Activated T-helper 1 cell treated with anti-CD3 and anti-CD28 coated beads, Interleukin-2, amount 50 U/mL, for 16 hours (primary cell): ENCODE measurements at places on chromosomes 7 and 10.

DNA sequence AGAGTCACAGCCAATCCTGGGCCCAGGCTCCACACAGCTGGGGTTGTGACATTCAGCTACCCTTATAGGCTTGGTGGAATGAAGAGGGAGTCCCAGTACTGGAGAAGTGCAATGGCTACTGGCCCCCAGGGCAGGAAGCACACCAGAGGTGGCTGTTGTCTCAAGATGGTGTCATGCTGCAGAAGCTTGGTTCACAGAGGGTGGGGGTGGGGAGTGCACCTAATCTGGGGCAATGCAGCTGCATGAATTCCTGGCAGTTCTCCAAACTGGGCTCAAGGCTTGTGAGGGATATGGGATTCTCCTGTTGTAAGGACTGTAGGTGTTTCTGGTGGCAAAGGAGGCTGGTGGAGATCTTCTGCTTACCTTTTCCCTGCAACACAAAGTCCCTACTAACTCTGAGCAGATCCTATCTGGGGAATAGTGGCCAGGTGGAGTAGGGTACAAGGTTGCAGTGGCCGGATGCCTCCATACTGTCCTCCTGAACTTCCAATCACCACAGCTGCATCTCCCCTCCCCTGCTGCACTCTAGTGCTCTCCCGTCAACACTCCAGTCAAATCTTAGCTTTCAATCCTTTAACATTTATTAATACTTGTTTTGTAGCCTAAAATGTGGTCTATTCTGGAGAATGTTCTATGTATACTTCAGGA lies 27.4 kb upstream of the PLA2G12B start:
- no peak for DNase-seq

DNA sequence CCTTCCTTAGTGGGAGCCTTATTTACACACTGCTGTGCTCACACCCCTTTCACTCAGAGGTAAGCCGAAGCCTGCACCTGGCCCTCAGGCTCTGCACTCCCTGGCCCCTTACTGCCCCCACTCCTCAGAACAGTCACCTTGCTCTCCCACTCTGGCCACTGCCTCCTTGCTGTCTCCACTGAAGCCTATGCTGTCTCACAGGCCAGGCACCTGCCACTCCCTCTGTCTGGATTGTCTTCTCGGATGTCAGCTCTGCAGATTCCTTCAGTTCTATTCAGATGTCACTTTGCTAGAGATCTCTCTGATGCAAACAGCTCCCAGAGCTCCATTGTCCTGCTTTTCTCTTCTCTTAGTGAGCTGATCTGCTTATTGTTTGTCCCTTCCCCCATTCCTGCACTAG lies 390.7 kb downstream of the DPP6 start:
- no peak for DNase-seq

DNA sequence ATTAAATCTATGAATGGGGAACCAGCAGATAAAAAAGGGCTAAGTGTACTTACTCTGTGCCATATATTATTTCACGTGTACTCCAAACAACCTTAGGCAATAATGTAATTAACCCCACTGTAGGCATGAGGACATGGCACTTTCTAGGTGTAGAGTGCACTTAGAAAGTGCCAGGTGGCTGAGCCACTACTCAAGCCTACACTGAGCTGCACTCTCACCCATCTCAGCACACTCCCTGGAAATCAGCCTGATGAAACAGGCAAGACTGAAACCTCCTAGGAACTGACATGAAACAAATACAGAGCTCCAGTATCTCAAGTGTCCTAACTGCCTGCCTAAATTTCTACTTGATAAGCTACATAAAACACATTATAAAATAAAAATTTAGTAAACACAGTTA lies 147.4 kb downstream of the KMT2E start:
- no peak for DNase-seq

DNA sequence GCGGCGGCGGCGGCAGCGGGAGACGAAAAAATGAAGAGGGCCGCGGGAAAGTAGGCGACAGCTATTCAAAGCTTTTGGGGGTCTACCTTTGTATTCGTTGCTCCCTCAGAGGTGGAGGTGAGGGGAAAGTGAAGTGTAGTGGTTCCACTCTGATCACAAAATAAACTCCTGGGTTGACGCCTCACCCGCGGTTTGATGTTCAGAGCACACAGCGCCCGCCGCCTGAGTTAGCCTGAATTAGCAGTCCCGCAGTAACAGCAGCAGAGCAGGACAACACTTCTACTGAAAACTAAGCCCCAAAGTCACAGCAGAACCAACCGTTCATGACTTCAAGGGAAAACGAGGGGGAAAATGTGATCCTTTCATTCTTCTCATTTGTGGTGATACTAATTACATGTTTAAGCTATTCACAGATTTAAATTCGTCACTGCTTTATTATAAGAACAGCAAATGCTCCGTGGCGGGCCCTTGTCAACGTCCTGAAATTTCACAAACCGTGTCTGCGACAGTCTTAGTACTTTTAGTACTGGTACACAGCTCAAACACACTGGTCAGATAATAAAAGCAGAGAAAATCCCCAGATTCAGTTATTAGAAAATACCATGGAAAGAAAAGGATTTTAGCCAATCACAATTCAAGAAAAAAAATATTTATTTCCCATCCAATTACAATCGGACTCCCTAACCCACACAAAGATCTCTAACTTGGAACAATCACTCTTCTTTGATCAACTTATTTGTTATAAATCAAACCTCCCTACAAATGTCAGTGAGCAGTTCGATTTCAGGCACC lies 563 bp upstream of the JMJD1C start:
- peak; percentile 7 for DNase-seq

DNA sequence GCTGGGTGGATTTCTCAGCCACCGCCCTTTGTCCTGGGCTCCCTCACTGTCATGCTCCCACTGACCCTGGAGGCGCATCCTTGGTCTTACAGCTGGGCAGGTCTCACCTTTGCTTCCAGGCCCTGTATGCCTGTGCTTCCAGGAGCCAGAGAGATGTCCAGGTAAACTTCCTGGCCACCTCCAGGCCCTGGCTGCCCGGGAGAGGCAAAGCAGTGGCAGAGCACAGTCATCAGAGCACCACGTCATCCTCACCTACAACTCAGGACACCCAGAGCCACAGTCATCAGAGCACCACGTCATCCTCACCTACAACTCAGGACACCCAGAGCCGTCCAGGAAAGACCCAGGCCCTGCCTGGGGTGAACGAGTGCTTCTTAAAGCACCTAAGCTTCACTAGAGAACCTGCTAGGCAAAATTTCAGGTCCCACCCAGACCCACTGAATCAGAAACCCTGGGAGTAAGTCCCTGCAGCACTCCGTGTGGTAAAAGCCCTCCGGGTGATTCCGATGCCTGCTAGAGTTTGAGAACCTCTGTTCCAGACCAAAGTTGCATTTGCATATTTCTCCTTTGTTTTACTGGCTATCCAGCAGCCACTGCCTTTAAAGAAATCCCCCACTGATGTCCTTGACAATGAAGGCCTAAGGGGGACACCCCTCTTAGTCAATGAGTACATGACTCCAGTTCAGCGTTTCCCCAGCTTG lies 62.3 kb downstream of the DLG5 start:
- DNase-seq = no peak

GRCh38 chr7:110940756-110941155 lies 150.2 kb upstream of the LRRN3 start:
- DNase-seq = no peak

- no peak for DNase-seq
Measured at GRCh38 chr7:40393660-40394059, 258.9 kb downstream of the SUGCT start.

DNA sequence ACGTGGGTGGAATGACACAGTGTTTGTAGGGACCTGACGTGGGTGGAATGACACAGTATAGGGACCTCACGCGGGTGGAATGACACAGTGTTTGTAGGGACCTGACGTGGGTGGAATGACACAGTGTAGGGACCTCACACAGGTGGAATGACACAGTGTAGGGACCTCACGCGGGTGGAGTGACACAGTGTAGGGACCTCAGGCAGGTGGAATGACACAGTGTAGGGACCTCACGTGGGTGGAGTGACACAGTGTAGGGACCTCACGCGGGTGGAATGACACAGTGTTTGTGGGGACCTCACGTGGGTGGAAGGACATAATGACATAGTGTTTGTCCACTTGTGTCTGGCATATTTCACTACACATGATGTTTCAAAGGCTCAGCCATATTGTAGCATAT lies 19.3 kb downstream of the PPP2R2D start:
- no peak for DNase-seq

DNA sequence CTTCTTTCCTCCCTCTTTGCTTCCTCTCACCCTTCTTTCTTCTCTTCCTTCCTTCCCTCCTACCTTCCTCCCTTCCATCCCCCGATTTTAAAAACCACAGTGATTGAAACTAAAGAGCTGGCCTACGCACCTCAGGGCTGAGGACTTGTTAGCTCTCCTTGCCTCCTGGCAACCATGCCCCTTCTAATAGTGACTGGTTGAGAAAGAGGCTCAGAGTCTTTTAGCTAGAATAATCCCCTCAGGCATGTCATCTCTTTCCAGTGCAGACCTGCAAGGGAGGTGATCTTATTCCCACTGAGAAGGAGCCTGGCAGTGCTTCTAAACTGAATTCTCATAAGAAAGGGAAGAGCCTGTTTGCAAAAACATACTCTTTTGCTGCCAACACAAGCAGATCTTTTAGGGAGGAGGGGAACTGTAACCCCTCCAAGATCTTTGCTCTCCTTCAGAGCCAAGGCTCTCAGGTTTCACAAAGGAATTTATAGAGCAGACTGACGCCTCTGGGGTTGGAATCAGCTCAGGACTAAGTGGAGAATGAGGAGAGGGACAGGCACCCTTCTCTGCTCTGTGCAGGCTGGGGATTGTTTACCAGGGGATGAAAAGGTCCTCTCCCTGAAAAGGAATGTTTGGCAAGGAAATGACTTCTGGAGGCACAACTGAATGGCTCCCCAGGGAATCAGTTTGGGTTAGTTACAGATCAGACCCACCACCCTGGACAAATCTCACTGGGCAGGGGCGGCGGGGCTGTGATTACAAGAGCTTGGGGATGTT lies 9.4 kb upstream of the ANKRD1 start:
- DNase-seq = no peak

DNA sequence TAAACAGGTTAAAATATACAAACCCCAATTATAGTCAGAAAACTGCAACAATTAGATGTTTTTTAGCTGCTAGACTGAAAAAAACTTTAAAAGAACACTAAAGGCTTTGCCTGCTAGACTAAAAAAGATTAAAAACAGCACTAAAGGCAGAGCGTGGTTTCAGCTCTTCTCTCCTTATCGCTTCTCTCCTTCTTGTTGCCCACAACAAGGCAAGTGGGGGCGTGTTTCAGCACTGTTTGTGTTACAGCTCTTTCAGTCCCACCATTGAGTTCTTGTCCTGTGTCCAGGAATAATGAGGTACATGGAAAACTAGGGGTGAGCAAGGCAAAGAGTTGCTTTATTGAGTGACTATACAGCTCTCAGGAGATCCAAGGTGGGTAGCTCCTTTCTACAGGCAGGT lies 112.3 kb downstream of the HPSE2 start:
- no peak for DNase-seq

DNA sequence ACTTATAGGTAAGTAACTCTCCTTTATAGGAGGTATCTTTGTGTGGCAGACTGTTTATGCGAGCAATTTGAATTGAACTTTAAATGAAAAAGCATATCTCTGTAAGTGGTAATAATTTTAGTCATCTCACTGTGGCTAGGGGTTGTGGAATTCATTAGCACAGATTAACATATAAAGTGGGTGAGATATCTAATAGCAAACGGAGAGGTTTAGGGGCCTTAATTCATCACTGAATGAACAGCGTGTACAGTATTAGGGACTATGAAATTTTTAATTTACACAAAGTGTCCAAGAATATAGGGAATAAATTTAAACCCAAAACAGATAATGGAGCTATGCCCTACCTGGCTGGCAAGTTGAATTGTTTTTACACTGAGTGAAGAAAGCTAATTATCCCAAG lies 15.7 kb upstream of the FAM204A start:
- DNase-seq = no peak

- DNase-seq = no peak
Measured at GRCh38 chr7:45699726-45700390, 125.7 kb downstream of the ADCY1 start.

DNA sequence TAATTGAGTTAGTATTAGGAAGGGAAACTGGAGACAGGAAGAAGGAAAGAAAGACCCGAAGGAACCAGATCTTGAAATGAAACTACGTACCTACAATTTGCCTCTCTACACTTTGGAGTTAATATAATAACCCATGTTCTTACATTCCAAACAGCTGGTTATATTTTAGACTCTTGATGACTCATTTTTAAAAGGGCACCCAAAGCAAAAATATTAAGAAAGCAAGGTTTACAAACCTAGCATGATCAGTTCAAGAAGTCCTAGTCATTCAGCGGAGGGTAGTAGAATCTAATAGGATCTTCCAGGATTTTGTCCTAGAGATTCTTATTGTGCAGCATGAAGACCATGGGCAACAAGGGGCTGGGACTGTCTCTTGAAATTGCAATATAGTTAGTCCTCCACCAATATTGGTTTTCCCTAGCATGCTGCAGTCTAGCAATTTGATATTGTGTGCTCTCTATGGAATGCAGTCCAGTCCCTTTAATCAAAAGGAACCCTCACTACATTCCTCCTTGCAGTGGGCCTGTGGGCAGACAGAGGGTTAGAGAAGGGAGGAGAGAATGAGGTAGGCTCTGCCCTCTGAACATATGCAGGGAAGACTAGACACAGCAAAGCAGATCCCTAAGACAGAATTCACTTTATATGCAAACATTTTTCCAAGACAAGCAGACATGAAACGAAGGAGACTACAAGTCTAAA lies 230.3 kb downstream of the INHBA start:
- no peak for DNase-seq

- no peak for DNase-seq
Measured at GRCh38 chr7:41536873-41537665, 165.8 kb downstream of the INHBA start.

- DNase-seq = no peak
Measured at GRCh38 chr10:75477680-75478079, 46.3 kb downstream of the LRMDA start.

DNA sequence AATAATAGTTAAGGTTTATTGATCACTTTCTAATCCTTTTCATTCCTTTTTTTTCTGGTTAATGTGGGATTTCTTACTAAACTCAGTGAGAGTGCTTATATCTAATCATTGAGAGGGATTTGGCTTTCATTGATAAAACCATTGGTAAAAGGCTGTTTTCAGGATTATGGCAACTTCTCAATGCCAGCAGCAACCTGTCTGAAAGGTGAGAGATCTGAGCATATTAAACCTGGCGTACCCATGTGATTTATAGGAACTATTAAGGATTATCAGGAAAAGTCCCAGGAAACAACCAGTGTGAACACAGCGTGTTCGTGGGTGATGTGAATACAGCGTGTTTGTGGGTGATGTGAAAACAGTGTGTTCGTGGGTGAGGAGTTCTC lies 65.9 kb downstream of the PDIA4 start:
- DNase-seq = no peak

DNA sequence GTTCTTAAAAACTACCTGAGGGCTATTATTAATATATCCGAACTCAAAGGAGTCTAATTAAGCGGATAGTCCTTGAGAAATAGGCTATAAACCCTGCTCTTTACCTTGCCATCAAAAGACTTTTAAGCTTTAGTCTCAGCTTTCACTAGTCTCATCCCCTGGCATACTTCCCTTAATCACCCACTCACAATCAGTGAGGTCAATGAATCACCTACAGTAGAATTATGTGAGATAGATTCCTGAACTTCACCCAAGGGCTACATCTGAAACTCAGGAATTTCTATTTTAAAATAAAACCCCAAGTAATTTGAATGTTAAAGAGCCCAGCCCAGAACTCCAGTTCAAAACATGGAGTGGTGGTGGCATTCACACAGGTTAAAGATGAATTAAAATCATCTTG lies 108.7 kb downstream of the ETV1 start:
- DNase-seq = no peak

- DNase-seq = no peak
Measured at GRCh38 chr10:677750-678661, 11.5 kb downstream of the DIP2C start.

GRCh38 chr7:131341690-131342089 lies 14.0 kb downstream of the MKLN1 start:
- DNase-seq = no peak
